ENCODE measurements at places on chromosomes 7 and 10.

DNA sequence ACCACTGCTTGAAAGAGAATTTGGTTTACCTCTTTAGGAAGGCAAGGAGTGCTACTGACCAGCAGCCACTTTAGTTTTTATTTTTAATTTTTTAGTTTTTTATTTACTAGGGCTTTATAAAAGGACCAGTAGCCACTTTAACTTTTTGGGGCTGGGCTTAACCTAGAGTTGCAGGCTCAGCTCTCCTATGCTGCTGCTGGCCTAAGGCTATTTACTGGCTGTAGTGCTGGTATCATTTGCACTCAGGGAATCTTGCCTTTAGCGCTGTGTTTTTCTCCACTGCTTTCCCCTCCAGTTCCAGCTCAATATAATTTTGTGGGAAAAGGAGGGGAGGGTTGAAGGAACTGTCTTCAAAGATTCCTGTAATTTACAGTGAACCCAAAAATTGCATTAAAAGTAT lies 13.4 kb downstream of the HPS1 start:
- no peak for DNase-seq

- no peak for DNase-seq
Measured at GRCh38 chr10:116815641-116816415, 33.5 kb upstream of the ENO4 start.

DNA sequence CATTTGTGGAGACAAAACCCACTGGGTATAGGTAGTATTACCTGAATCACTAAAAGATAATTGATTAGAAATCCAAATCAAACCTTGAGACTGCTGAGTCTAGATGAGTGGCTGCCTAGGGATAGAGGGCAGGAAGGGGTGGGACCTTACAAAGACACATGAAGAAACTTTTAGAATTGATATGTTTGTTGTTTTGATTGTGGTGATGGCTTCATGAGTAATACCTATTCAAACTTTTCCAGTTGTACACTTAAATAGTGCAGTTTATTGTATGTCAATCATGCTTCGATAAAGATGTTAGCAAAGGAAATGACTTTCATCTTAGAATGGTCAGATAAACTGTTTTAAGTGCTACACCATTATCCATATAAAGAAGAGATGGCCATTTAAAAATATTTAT lies 188.7 kb upstream of the KAT6B start:
- no peak for DNase-seq

- no peak for DNase-seq
Measured at GRCh38 chr7:98214811-98215321, 3.6 kb downstream of the BHLHA15 start.

DNA sequence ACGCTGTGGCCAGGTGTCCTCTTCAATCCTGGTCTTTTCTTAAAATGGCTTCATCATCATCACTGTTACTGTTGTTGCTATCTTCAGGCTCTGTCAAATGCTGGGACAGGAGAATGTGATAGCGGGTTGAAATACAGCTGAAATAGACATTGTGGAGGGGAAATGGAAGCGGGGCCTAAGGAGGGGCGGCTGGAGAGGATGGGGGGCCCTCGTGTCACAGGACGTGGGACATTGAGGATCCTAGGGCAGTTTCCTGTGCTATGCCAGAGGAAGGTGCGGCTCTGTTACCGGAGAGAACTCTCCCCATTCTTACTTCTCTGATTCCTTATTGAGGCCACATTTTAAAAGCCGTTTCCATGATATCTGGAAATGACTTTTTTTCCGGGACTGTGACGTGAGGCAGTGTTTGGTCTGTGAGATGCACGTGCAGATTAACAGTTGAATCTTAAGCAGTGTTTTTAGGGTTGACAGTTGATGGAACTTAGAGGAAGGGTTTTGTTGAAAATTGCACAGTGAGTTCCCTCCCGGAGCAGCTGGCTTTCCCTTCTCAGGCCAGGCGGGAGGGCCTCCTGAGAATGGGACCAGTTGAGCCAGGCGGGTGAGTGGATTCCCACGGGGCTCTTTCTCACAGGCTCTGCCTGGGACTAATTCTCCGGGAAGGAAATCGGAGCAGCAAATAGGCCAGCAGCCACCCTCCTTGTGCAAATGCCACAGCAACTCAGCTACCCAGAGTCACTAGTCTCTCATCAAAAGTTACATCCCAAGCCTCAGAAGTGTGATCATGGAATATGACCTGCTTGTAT lies 125.2 kb downstream of the TACC2 start:
- no peak for DNase-seq

Measured in Panc1 (cell line).